ENCODE measurements at places on chromosomes 16 and 17.

DNA sequence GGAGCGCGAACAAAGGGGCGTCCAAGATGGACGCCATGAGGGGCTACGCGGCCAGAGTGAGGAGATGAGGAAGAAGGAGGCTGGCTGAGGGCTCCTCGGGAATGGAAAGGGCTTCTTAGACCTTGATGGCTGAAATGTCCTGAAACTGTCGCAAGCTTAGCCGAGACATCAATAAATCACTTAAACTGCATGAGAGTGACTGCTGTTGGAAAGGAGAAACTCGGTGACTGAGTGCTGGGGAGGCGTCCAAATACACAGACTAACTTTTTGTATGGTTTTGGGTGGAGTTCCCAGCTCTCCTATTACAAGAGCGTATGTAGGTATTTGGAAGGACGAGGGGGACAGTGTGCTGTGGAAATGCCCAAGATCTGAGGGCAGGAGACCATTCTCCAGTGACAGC is 1.4 kb upstream of the GEMIN4 start:
- DNase-seq = no peak

DNA sequence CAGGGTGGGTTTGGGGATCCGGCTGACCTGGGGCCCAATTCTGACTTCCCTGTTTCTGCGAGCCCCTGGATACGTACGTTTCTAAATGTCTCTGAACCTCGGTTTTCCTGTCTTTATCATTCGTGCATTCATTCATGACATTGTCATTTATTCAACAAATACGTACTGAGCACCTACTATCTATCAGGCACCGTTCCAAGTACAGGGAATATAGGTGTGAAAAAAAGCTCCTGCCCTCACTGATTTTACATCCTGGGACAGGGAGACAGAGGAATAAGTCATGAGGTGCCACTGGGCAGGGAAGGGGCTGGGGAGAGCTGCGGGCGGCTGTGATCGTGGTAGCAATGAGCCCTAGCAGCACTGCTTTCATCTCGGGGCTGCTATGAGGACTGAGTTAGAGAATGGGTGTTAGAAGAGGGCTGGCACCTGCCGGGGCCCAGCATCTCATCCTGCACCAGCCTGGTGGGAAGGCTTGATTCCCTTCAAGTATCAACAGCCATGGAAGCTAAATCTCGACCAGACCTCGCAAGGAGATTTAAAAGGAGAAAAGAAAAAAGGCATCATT is 88.3 kb upstream of the DNAH17 start:
- no peak for DNase-seq

DNA sequence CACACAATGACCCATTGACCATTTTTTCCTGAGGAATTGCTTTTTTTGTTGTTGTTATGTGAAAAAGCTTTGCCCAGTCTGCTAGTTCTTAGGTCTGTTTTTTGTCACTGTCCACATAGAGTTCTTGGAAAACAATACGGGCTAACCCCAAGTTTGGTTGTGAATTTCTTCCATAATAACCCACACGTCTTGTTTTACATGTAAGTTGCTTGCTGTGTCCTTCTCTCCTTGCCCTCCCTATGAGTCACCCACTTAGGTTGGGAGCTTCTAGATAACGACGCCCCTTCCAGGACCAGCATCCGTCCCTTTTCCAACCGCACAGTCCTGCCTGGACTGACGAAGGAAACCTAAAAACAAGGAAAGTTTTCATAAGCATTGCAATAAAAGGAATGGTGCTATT is 175.3 kb upstream of the HS3ST3A1 start:
- no peak for DNase-seq

GRCh38 chr16:2490190-2491105 is 15.5 kb downstream of the TBC1D24 start:
- no peak for DNase-seq

DNA sequence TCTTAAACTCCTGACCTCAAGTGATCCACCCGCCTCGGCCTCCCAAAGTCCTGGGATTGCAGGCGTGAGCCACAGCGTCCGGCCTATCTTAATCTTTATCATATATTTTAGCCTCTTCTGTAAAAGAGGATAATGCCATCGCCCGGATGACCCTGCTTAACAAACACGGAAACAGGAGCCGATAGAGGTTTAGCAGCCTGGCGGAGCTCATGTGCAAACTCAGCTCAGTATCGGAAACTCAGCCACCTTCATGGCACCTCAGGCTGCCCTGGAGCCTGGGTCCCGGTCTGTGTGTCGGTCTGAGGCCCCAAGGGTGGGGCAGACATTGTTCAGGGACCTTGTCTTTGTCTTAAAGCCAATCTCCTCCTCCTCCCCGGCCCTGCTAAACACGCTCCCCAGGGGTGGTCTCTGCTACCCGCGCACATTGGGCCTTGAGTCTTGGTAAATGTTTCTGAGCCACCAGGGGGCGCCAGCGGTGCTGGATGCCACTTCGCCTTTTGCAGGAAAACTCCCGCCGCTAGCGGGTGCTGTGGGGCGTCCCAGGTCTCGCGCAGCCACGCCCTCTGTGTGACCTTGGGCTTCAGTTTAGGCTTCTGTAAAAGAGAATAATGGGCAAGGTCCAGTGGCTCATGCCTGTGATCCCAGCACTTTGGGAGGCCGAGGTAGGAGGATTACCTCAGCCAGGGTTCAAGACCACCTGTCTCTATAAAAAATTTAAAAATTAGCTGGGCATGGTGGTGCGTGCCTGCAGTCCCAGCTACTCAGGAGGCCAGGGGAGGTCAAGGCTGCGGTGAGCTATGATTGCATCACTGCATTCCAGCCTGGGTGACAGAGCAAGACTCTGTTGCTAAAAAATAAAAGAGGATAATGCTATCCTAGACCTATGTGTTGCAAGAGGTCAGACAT is 2.7 kb downstream of the CETP start:
- DNase-seq = peak; percentile 98

GRCh38 chr17:61619493-61619892 is 28.5 kb upstream of the NACA2 start:
- DNase-seq = no peak

GRCh38 chr17:31309556-31309955 is 4.3 kb downstream of the EVI2B start:
- DNase-seq = no peak

GRCh38 chr16:1169285-1170075 is 16.6 kb downstream of the CACNA1H start:
- DNase-seq = no peak

GRCh38 chr17:61135782-61136181 is 263.9 kb upstream of the TBX2 start:
- no peak for DNase-seq

GRCh38 chr17:21463204-21463661 is 87.1 kb downstream of the KCNJ12 start:
- no peak for DNase-seq

DNA sequence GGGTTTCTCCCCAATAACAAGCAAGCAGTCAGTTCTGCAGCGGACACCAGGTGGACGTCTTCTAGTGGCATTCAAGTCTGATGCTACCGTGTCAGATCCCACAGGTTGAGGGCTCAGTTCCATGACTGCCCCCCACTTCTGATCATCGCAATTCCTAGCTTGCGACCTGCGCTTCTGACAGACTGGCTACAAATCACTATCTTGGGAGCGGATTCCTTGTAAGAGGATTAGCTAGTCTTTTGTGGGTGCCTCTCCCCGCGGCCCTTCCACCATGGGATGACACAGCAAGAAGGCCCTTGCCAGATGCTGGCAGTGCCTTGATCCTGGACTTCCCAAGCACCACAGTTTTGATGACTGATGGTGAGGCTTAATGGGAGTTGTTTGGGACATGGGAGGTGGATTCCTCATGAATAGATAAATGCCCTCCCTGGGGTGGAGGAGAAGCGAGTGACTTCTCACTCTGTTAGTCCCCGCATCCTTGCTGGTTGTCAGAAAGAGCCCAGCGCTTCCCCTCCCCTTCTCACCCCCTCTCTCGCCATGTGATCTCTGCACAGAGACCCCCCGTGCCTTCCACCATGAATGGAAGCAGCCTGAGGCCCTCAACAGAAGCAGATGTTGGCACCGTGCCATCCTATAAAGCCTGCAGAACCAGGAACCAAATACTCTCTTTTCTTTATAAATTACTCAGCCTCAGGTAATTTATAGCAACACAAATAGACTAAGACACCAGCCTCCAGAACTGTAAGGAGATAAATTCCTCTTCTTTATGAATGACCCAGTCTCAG is 19.1 kb downstream of the CDIP1 start:
- DNase-seq = no peak

- DNase-seq = no peak
These were observed 5.8 kb upstream of the FOXF1 start for GRCh38 chr16:86504315-86505184.

GRCh38 chr17:65103896-65104295 is 33.3 kb upstream of the RGS9 start:
- no peak for DNase-seq

DNA sequence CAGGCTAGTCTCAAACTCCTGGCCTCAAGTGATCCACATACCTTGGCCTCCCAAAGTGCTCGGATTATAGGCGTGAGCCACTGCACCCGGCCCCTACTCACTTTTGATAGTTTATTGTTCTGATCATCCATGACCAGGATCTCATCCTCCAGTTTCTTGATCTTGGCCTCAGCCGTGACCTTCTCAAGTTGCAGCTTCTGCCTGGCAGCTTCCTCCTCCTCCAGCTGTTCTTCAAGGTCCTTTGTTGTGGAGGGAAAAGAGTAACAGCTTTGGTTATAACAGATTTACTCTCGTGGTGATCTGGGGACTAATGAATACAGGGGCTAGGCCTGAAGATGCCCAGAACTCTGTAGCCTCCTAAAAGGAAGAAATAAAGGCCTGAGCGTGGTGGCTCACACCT is 89.9 kb downstream of the NDE1 start:
- DNase-seq = no peak

- no peak for DNase-seq
These were observed 54.1 kb downstream of the SOCS3 start for GRCh38 chr17:78305801-78306200.

DNA sequence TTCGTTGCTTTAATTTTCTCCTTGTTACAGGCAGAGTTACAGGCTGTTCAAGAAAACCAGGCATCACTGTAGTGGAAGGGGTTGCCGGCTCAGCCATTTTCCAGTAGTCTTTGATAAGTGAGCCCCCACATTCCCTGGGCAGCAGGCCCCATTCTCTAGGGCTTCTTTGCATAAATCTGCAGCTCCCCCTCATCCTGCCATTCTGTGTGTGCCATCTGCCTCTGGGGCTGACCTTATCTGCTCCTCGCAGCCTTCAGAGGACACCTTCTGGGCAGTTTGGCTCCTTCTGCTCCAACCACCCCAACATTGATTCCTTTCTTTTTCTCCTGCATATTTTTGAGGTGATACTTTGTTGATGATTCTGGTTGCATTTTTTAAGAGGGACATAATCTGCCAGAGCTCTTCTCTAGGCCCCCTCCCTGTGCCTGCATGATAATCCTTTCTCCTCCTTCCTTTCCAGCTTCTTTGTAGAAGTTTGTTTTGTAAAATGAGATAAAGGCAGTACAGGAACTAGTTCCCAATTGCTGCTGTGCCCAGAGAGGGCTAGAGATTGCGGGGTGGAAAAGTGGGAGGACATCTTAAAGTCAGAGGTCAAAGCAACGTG is 17.1 kb downstream of the RND2 start:
- no peak for DNase-seq

- peak; percentile 70 for DNase-seq
These were observed 9.1 kb downstream of the TUBG1 start for GRCh38 chr17:42618442-42619150.

DNA sequence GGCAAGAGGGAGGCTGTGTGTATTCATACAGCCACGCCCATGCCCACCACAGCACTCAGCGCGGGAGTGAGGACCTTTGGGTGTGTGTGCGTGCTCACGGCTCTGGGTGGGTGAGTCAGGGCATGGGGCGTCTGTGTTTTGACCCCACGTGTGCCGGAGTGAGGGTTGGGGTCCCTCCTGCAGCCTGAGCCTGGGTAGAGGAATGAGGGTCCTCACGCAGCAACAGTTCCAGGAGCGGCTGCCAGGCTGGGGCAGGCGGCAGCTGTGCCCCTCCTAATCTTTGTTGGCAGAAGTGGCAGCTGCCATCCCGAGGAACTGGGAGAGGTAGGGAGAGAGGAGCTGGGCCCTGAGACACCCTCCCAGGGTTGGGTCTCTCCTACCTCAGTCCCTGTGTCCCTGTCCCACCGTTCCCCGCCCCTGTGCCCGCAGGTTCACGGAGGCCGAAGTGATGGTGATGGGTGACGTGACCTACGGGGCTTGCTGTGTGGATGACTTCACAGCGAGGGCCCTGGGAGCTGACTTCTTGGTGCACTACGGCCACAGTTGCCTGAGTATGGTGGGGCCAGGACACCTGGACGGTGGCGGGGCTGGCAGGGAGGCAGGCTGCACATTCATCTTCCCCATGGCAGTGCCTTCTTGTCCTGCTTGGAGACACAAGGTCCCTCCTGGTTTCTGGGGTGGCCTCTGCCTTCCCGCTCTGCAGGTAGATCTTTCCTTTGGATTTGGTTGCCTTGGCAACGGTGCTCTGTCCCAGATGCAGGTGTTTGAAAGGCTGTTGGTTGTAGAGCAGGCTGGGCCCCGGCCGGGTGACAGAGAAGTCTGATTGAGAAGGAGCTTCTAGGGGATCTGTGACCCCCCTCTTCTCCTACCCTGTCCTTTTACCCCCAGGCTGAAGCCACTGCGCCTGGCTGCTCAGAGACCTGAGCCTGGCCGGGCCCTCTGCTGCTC is 5.9 kb downstream of the DPH1 start:
- no peak for DNase-seq

DNA sequence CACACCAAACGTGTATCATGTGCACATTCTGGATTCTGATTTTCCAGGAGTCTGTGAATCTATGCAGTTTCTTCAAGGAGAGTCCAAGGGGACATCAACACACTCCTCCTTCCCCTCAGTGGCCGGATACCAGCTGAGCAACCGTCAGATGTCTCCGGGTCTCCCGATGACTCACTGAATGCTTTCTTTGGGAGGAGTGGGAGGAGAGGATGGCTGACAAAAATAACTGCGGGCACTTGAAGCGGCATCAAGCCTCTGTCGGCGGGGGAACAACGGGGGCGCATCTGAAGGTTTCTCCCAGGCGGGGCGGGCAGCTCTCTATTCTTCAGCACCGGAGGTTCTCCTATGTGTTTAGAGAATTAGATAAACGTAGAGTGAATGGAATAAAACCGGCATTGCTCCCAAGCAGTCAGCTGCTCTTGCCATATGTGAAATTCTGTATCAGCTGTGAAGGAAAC is 24.6 kb upstream of the LRRC75A start:
- DNase-seq = no peak
